T-cell (primary cell): ENCODE measurements at places on chromosomes 1 and 21.

- DNase-seq = no peak
- H3K27me3 ChIP-seq = no peaks in the 10 kb centered on the region
- H3K4me1 ChIP-seq = peaks cover 12% of the 10 kb centered on the region
- H3K36me3 ChIP-seq = no peaks in the 10 kb centered on the region
- no peak overlapping the region for H3K27ac ChIP-seq
- H3K4me3 ChIP-seq = no peak overlapping the region
Observed at GRCh38 chr21:46320331-46320801, 3.3 kb downstream of the C21orf58 start.

DNA sequence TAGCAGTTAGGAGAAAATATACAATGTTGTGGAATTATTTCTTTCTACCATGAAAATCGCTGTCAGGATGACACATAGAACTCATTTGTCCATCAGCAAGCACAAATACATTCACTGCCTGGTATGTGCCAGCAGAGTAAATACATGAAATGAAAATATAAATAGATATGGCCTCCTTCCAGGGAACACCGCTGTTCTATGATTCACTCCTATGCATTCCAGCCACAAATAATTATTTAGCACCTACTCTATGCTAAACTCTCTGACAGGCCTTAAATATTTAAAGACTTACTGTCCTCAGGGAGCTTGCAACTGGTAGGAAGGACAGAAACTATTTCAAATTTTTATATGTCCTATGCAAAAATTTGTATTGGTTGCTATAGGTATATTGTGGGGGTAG is 975.0 kb upstream of the NCAM2 start:
- no peaks in the 10 kb centered on the region for H3K27me3 ChIP-seq
- DNase-seq = no peak
- H3K27ac ChIP-seq = no peak overlapping the region
- H3K4me3 ChIP-seq = no peak overlapping the region

GRCh38 chr1:181737056-181737455 is 253.7 kb downstream of the CACNA1E start:
- H3K27ac ChIP-seq = no peak overlapping the region
- H3K4me1 ChIP-seq = no peaks in the 10 kb centered on the region
- no peak overlapping the region for H3K4me3 ChIP-seq
- DNase-seq = no peak
- H3K27me3 ChIP-seq = no peaks in the 10 kb centered on the region

DNA sequence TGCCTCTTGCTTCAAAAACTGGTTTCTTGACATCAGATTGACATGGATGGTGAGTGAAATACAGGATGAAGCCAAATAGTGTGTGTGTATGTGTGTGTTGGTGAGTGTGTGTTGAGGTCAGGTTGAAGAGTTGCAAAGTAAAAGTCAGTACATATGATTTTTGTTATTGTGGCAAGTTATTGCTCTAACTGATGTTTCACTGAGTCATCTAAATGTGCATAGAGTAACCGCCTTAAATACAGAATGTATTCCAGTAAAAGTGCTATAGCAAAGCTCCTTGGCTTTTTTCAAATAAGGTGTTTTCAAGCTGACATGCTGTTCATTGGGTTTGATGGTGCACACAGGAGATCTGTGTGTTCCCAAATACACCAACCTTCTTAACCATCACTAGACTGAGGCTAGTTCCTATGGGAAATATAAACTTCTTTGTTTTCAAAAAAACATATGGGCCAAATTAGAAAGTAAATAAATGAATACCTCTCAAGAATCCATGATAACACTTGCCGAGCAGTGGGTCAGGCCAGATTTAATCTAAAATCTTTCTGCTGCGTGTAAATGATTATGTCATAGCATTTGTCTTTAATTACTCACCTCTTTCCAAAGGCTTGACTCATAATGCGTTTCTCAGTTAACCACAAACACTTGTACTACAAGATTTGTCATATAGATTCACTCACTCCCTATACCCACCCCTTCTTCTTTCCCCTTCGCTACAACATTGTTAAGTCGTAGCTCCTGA is 151.1 kb downstream of the LYPLAL1 start:
- no peaks in the 10 kb centered on the region for H3K4me1 ChIP-seq
- no peak overlapping the region for H3K27ac ChIP-seq
- no peak for DNase-seq
- no peak overlapping the region for H3K4me3 ChIP-seq
- no peaks in the 10 kb centered on the region for H3K27me3 ChIP-seq

- DNase-seq = no peak
- no peaks in the 10 kb centered on the region for H3K36me3 ChIP-seq
- H3K4me3 ChIP-seq = no peak overlapping the region
Observed at GRCh38 chr1:109983380-109984189, 980 bp upstream of the AHCYL1 start.

GRCh38 chr1:232891656-232892317 is 58.6 kb upstream of the NTPCR start:
- no peak overlapping the region for H3K27ac ChIP-seq
- no peaks in the 10 kb centered on the region for H3K27me3 ChIP-seq
- H3K4me1 ChIP-seq = no peaks in the 10 kb centered on the region
- H3K4me3 ChIP-seq = no peak overlapping the region

- no peaks in the 10 kb centered on the region for H3K36me3 ChIP-seq
- no peaks in the 10 kb centered on the region for H3K4me1 ChIP-seq
Observed at GRCh38 chr1:105004515-105004914, 1254.8 kb downstream of the AMY1C start.

- no peak overlapping the region for H3K27ac ChIP-seq
- H3K27me3 ChIP-seq = no peaks in the 10 kb centered on the region
- H3K4me3 ChIP-seq = no peak overlapping the region
- H3K36me3 ChIP-seq = no peaks in the 10 kb centered on the region
Observed at GRCh38 chr1:113242481-113242880, 147.8 kb upstream of the MAGI3 start.

DNA sequence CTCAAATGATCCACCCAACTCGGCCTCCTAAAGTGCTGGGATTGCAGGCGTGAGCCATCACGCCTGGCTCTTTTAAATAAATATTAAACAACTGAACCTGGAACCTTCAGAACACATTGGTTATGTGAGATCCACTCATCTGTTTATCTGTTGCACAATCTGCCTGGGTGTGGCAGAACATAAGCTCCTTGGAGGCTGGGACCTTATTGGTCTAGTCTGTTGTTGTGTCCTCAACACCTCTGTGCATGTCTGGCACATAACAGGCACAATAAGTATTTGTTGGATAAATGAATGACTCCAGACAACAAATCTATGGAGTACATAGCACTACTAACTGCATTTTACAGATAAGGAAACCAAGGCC is 4.1 kb upstream of the NBL1 start:
- H3K27ac ChIP-seq = no peak overlapping the region
- no peak overlapping the region for H3K4me3 ChIP-seq
- H3K36me3 ChIP-seq = no peaks in the 10 kb centered on the region
- H3K27me3 ChIP-seq = peaks cover 34% of the 10 kb centered on the region
- no peak for DNase-seq
- no peaks in the 10 kb centered on the region for H3K4me1 ChIP-seq

DNA sequence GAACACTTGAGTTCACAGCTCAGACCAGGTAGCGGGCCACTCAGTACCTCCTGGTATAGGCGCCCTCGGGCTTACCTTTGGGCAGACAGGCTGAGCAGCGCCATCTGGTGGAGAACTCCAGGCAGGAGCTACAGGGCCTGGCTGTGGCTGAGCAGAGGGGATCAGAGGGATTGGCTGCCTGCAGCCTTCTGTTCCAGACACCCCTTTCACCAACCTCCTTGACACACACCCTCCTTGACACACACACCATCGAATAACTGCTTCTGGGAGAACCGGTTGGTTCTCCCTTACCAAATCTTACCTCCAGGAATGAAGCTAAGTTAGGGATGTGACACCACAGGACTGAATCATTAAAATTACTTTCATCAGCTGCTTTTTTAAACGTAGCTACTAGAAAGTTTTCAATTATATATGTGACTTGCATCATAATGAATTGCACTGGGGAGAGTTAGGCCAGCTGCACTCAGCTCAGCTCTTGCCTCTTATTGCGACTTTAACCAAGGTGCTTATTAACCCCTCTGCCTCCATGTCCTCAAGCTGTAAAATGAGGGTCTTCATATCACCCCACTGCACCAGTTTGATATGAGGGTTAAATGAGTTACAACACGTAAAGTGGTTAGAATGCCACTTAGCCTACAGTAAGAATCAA is 6.6 kb downstream of the LIN28A start:
- DNase-seq = peak; percentile 85
- no peaks in the 10 kb centered on the region for H3K36me3 ChIP-seq
- no peak overlapping the region for H3K4me3 ChIP-seq
- no peak overlapping the region for H3K27ac ChIP-seq
- peaks cover 25% of the 10 kb centered on the region for H3K27me3 ChIP-seq
- H3K4me1 ChIP-seq = no peaks in the 10 kb centered on the region

- no peak overlapping the region for H3K4me3 ChIP-seq
- DNase-seq = no peak
- peaks cover 27% of the 10 kb centered on the region for H3K36me3 ChIP-seq
- H3K4me1 ChIP-seq = peaks cover 2% of the 10 kb centered on the region
Observed at GRCh38 chr1:40240390-40240789, 7.3 kb upstream of the TMCO2 start.

- no peak overlapping the region for H3K4me3 ChIP-seq
- no peaks in the 10 kb centered on the region for H3K36me3 ChIP-seq
- no peaks in the 10 kb centered on the region for H3K4me1 ChIP-seq
- no peaks in the 10 kb centered on the region for H3K27me3 ChIP-seq
- DNase-seq = no peak
- no peak overlapping the region for H3K27ac ChIP-seq
Observed at GRCh38 chr1:90472775-90473174, 244.3 kb downstream of the BARHL2 start.

DNA sequence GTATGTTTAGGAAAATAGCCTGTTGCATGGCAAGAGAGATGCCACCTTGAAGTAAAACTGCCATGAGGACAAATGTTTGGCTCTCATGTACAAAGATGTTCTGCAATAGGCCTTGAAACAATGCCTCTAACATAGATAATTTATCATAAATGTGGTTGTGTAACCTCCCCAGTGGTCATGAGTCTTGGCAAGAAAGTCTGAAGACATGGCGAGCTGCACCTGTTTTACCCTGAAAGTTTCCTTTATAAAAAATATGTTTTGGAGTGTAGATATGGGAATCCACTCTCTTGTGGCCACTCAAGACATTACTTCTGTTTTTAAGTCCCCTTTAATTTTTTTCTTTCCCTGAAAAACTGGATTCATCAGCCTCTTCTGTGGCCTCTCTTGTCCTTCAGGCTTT is 2217.1 kb downstream of the NCAM2 start:
- no peak for DNase-seq
- H3K27ac ChIP-seq = no peak overlapping the region
- H3K4me3 ChIP-seq = no peak overlapping the region
- H3K27me3 ChIP-seq = no peaks in the 10 kb centered on the region
- H3K4me1 ChIP-seq = no peaks in the 10 kb centered on the region
- H3K36me3 ChIP-seq = no peaks in the 10 kb centered on the region

DNA sequence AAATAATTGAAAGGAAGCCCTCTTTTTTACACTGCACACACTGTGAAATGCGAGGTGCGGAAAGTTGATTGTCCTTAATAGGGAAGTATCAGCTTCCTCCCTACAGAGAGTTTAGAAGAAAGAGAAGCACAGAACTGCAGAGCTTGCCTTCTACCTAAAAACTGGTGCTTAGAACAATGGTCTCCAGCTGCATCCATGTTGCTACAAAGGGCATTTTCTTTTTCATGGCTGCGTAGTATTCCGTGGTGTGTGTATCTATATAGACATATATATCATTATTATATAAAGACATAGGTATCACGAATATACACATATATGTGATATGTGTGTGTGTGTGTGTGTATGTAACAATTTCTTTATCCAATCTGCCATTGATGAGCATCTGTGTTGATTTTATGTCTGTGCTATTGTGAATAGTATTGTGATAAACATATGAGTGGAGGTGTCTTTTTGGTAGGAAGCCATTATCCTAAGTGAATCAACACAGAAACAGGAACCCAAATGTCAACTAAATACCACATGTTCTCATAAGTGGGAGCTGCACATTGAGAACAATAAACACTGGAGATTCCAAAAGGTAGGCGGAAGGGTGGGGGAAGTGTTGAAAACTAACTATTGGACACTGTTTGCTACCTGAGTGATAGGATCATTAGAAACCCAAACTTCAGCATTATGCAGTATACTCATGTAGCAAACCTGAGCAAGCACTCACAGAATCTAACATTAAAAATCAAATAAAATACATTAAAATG is 290.0 kb upstream of the RUNX1 start:
- H3K27me3 ChIP-seq = no peaks in the 10 kb centered on the region
- no peaks in the 10 kb centered on the region for H3K4me1 ChIP-seq
- H3K4me3 ChIP-seq = no peak overlapping the region
- DNase-seq = no peak
- no peaks in the 10 kb centered on the region for H3K36me3 ChIP-seq
- no peak overlapping the region for H3K27ac ChIP-seq

- DNase-seq = no peak
- H3K27me3 ChIP-seq = no peaks in the 10 kb centered on the region
- no peak overlapping the region for H3K27ac ChIP-seq
Observed at GRCh38 chr1:118144684-118145083, 40.3 kb downstream of the SPAG17 start.

GRCh38 chr1:85229574-85230097 is 28.8 kb upstream of the SYDE2 start:
- no peak for DNase-seq
- H3K27me3 ChIP-seq = no peaks in the 10 kb centered on the region
- H3K4me3 ChIP-seq = no peak overlapping the region
- no peaks in the 10 kb centered on the region for H3K36me3 ChIP-seq
- H3K27ac ChIP-seq = no peak overlapping the region
